ENCODE measurements at places on chromosomes 3 and 15. TPM values are rescaled to one million over a fixed set of nuclear protein-coding genes. Genes with fewer than 3 reads are reported as not detected.

CD86 gene
- total RNA-seq: 3.8 TPM

GUCA1C gene
- not detected for total RNA-seq

P2RY13 gene
- total RNA-seq: not detected

GLDN gene
- not detected for total RNA-seq

FBLN2 gene
- not detected for total RNA-seq

RIOX2 gene
- total RNA-seq: 90.9 TPM

ZPLD1 gene
- total RNA-seq: not detected

ADIPOQ gene
- total RNA-seq: not detected

GRK7 gene
- not detected for total RNA-seq

EIF4E3 gene
- total RNA-seq: 21.8 TPM

UACA gene
- 1.2 TPM for total RNA-seq

HHATL gene
- total RNA-seq: not detected
